ENCODE measurements at places on chromosomes 6 and 20. TPM values are rescaled to one million over a fixed set of nuclear protein-coding genes. Genes with fewer than 3 reads are reported as not detected.

The YTHDF1 gene
- polyA plus RNA-seq = 16.7 TPM

The CNBD2 gene
- 0.28 TPM for polyA plus RNA-seq

The TCP11 gene
- polyA plus RNA-seq = not detected

The SNAP25 gene
- 0.09 TPM for polyA plus RNA-seq

The PHACTR3 gene
- not detected for polyA plus RNA-seq

The SIGLEC1 gene
- polyA plus RNA-seq = not detected

The OTOR gene
- polyA plus RNA-seq = not detected

- H3K27ac ChIP-seq = no peak overlapping the region
- no peaks in the 10 kb centered on the region for H3K4me1 ChIP-seq
- no peaks in the 10 kb centered on the region for H3K36me3 ChIP-seq
- no peak for DNase-seq
- no peak overlapping the region for H3K4me3 ChIP-seq
Observed at GRCh38 chr6:6923605-6924004, 184.2 kb upstream of the RREB1 start.

DNA sequence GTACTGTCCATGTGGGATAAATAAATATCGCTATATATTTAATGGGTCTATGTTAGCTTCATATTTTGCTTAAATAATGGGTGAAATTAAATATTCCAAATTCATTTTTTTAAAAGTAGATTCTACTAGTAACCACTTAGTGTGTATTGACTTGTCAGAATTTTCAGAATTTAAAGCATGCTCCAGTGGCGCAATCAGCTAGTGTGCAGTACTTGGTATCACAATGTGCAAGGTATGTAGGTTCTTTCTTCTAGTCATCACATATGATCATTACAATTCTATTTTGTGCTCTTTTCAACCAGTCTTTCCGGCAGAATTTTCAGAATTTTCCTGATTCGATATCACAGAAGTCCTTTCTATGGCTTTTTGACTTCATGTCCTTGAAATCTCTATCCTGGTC is 32.6 kb downstream of the PDE7B start:
- H3K27ac ChIP-seq = no peak overlapping the region
- H3K27me3 ChIP-seq = no peaks in the 10 kb centered on the region
- H3K4me3 ChIP-seq = no peak overlapping the region

GRCh38 chr20:22799687-22800086 is 215.3 kb upstream of the FOXA2 start:
- H3K36me3 ChIP-seq = no peaks in the 10 kb centered on the region
- peaks cover 43% of the 10 kb centered on the region for H3K27me3 ChIP-seq
- H3K4me3 ChIP-seq = no peak overlapping the region
- no peak overlapping the region for H3K27ac ChIP-seq
- no peak for DNase-seq

- no peaks in the 10 kb centered on the region for H3K4me1 ChIP-seq
- H3K27me3 ChIP-seq = peaks cover 41% of the 10 kb centered on the region
- peak overlapping the region; percentile 66 for H3K4me3 ChIP-seq
- no peaks in the 10 kb centered on the region for H3K36me3 ChIP-seq
- H3K27ac ChIP-seq = no peak overlapping the region
- DNase-seq = no peak
Observed at GRCh38 chr20:38804682-38805501, 605 bp upstream of the PPP1R16B start.

GRCh38 chr6:89974834-89975233 is 80.6 kb downstream of the GJA10 start:
- no peak for DNase-seq
- H3K27ac ChIP-seq = no peak overlapping the region
- peaks cover 5% of the 10 kb centered on the region for H3K27me3 ChIP-seq
- no peak overlapping the region for H3K4me3 ChIP-seq
- H3K36me3 ChIP-seq = no peaks in the 10 kb centered on the region

GRCh38 chr20:10686356-10687133 is 12.7 kb upstream of the JAG1 start:
- H3K27ac ChIP-seq = no peak overlapping the region
- no peaks in the 10 kb centered on the region for H3K4me1 ChIP-seq
- DNase-seq = no peak
- H3K27me3 ChIP-seq = 0 out of 2 replicates have a peak, but pooled peaks cover 4% of the 10 kb centered on the region
- no peak overlapping the region for H3K4me3 ChIP-seq

GRCh38 chr6:25342802-25343201 is 63.6 kb downstream of the CARMIL1 start:
- H3K4me3 ChIP-seq = 0 out of 2 replicates have a peak overlapping the region, but pooled peaks have one; percentile 3
- H3K27ac ChIP-seq = 0 out of 2 replicates have a peak overlapping the region, but pooled peaks have one; percentile 5
- H3K27me3 ChIP-seq = no peaks in the 10 kb centered on the region

- no peaks in the 10 kb centered on the region for H3K27me3 ChIP-seq
- peaks cover 68% of the 10 kb centered on the region for H3K4me1 ChIP-seq
- H3K36me3 ChIP-seq = no peaks in the 10 kb centered on the region
- H3K4me3 ChIP-seq = no peak overlapping the region
- peak overlapping the region; percentile 95 for H3K27ac ChIP-seq
- no peak for DNase-seq
Observed at GRCh38 chr6:11767978-11768756, 10.4 kb downstream of the ADTRP start.

GRCh38 chr6:123635567-123635966 is 1.2 kb downstream of the TRDN start:
- H3K4me3 ChIP-seq = no peak overlapping the region
- H3K4me1 ChIP-seq = no peaks in the 10 kb centered on the region
- no peaks in the 10 kb centered on the region for H3K36me3 ChIP-seq
- no peak for DNase-seq
- no peaks in the 10 kb centered on the region for H3K27me3 ChIP-seq

- no peak overlapping the region for H3K27ac ChIP-seq
- peaks cover 47% of the 10 kb centered on the region for H3K27me3 ChIP-seq
- no peaks in the 10 kb centered on the region for H3K36me3 ChIP-seq
- H3K4me3 ChIP-seq = no peak overlapping the region
- no peaks in the 10 kb centered on the region for H3K4me1 ChIP-seq
Observed at GRCh38 chr20:36274181-36274841, 31.8 kb upstream of the DLGAP4 start.

DNA sequence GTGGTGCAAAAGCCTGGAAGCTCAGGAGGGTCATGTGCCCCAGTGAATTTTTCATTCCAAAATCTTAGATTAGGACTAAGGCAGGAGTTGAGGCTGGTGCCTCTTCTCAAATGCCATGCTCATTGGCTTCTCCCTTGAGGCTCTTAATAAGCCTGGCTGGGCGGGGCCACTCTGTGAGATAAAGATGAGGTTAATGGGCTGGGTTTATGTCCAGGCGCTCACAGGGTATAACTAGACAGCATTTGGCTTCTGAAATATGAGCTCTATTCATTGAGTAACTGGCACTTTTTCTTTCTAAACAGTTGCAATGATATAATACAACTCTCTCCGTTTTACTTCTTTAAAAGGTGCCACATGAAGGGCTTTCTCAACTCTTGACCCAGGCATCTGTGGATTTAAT is 156.3 kb downstream of the SCML4 start:
- no peaks in the 10 kb centered on the region for H3K36me3 ChIP-seq
- H3K4me1 ChIP-seq = peaks cover 12% of the 10 kb centered on the region
- H3K4me3 ChIP-seq = no peak overlapping the region
- no peak for DNase-seq
- no peaks in the 10 kb centered on the region for H3K27me3 ChIP-seq
- H3K27ac ChIP-seq = no peak overlapping the region

DNA sequence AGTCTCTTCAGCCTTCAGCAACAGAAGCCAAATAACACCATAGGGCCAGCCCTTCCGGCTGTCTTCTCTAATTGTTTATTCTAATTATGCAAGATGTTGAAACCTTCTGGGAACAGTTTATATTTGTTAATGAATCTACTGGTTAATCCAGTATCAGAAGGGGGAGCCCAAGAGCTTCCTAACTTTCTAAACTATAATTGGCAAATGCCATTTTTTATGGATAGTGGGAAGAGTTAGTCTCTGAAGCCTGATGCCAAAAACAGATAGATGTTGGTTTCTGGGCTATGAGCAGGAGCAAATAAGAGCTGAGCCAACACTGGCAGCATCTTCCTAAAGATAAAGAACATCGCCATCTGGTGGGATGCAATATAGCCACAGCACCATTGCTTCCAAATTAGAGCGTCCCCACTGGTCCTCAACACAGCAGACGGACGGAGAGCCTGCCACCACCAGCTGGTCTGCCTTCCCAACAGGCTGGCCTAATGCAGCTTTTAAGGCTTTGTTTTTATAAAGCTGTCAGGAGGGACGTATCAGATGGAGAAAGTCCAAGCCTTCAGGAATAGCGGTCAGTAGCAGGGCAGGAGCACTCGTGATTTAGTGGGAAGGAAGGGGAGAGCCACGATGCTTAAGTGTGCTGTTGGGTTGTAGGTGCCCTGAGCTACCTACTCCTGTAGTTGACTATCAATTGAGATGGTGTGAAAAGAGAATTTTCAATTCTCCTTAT is 118.8 kb downstream of the RALGAPA2 start:
- H3K4me3 ChIP-seq = peak overlapping the region; percentile 56
- H3K27ac ChIP-seq = no peak overlapping the region
- H3K4me1 ChIP-seq = peaks cover 10% of the 10 kb centered on the region
- H3K27me3 ChIP-seq = no peaks in the 10 kb centered on the region

DNA sequence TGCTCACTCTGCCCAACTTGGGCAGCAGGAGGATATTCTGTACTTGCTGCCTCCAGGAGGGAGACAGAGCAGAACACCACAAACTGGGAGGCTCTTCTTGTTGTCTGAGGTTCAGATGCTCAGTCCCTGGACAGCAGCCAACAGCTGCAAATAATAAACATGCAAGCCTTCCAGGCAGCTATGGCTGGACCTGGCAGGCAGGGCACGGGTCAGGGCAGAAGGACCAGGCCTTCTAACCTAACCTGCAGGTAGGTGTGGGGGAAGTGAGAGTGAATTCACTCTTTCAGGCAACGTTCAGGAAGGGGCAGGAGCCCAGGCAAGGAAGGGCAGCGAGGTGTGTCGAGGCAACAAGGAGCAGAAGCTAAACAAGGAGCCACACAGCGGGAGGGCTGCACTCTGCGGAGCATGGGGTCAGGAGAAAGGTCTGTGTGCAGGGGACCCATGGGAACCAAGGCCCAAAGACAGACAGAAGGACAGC is 31.5 kb downstream of the NINL start:
- no peak overlapping the region for H3K27ac ChIP-seq
- DNase-seq = peak; percentile 61
- no peaks in the 10 kb centered on the region for H3K27me3 ChIP-seq
- 0 out of 2 replicates have a peak, but pooled peaks cover 6% of the 10 kb centered on the region for H3K4me1 ChIP-seq

- H3K4me1 ChIP-seq = no peaks in the 10 kb centered on the region
- no peak overlapping the region for H3K27ac ChIP-seq
- no peaks in the 10 kb centered on the region for H3K27me3 ChIP-seq
- no peak overlapping the region for H3K4me3 ChIP-seq
- H3K36me3 ChIP-seq = no peaks in the 10 kb centered on the region
- no peak for DNase-seq
Observed at GRCh38 chr6:84361372-84362192, 134.1 kb upstream of the CEP162 start.

- peaks cover 10% of the 10 kb centered on the region for H3K4me1 ChIP-seq
- no peak overlapping the region for H3K27ac ChIP-seq
- no peaks in the 10 kb centered on the region for H3K27me3 ChIP-seq
- H3K36me3 ChIP-seq = no peaks in the 10 kb centered on the region
Observed at GRCh38 chr20:9294041-9294440, 220.3 kb upstream of the LAMP5 start.

DNA sequence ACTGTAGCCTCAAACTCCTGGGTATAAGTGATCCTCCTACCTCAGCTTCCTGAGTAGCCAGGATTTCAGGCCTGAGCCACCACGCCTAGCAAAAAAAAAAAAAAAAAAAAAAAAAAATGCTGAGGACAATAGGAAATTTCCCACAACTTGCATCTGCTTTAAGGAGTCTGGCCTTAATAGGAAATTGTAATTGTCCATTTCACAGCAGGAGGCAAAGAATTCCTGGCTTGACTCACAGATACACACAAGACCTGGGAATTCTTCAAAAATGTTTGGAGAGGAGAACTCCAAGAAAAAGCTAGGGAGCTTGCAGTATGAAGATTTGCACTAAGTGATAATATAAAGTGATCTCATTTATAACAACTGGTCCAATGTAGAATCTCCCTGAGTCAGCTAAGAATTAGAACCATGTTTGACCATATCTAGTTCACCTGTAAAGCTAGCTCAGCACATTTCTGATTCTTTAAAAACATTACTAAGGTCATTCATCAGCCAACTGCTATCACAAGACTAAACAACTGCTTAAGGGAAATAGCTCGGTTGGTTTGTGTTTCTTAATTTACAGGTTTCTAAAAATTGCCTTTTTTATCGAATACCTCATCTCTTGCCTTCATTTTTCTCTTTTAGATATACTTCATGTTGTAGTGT is 80.2 kb upstream of the SLC2A12 start:
- DNase-seq = no peak
- no peak overlapping the region for H3K27ac ChIP-seq
- H3K4me3 ChIP-seq = no peak overlapping the region
- H3K27me3 ChIP-seq = no peaks in the 10 kb centered on the region
- H3K36me3 ChIP-seq = no peaks in the 10 kb centered on the region
- no peaks in the 10 kb centered on the region for H3K4me1 ChIP-seq

GRCh38 chr6:122663981-122664380 is 53.8 kb downstream of the PKIB start:
- DNase-seq = no peak
- H3K36me3 ChIP-seq = no peaks in the 10 kb centered on the region
- no peak overlapping the region for H3K4me3 ChIP-seq
- H3K27ac ChIP-seq = no peak overlapping the region
- no peaks in the 10 kb centered on the region for H3K4me1 ChIP-seq
- H3K27me3 ChIP-seq = no peaks in the 10 kb centered on the region

DNA sequence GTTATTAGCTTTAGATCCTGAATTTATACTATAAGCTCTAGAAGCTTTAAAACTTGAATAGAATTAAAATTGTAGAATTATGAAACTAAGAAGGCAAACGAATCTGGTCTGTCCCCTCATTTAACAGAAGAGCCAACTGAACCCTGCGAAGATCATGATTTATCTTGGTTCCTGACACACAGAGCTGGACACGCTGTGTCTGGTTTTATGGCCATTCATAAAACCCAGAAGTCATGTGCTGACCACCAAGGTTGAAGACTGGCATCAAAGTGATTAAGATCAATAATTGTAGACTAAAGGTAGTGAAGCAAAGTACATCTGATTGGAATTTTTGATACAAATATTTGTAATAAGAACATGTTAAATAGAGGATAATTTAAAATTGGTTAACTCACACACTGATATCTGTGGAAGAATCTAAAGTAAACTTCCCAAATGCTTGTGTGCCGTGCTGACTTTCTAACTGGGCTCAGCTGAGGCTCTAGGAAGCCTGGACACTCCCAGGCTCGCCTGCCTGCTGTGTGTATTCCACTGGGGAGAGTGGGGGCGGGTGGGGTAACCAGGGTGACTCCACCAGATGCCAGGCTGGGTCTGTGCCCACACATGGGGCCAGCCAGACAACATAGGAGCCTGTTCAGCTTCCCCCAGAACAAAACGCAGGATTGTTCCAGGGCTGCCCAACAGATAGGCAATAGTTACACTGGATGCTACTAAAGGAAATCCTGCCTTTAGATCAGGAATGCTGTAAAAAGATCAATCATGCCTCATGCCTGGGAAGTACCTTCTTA is 42.1 kb upstream of the SLC22A3 start:
- H3K27me3 ChIP-seq = no peaks in the 10 kb centered on the region
- H3K4me3 ChIP-seq = no peak overlapping the region
- H3K36me3 ChIP-seq = no peaks in the 10 kb centered on the region
- H3K4me1 ChIP-seq = no peaks in the 10 kb centered on the region

GRCh38 chr20:12815231-12815768 is 193.5 kb upstream of the SPTLC3 start:
- no peak for DNase-seq
- H3K27ac ChIP-seq = no peak overlapping the region
- H3K36me3 ChIP-seq = no peaks in the 10 kb centered on the region
- no peak overlapping the region for H3K4me3 ChIP-seq
- no peaks in the 10 kb centered on the region for H3K27me3 ChIP-seq
